ENCODE measurements at places on chromosomes 16 and 17.

- DNase-seq, result no peak
Measured at GRCh38 chr16:56935201-56935600, 3.3 kb downstream of the HERPUD1 start.

- DNase-seq, result no peak
Measured at GRCh38 chr16:48180868-48181480, 25.2 kb upstream of the ABCC12 start.

GRCh38 chr17:43570518-43570928 is 24.4 kb upstream of the ETV4 start:
- DNase-seq, result no peak

GRCh38 chr17:21019976-21020586 is 22.7 kb downstream of the USP22 start:
- DNase-seq, result peak; percentile 29

- DNase-seq, result no peak
Measured at GRCh38 chr16:7938175-7938574, 605.5 kb downstream of the RBFOX1 start.

GRCh38 chr17:45888392-45888791 is 6.0 kb upstream of the MAPT start:
- DNase-seq, result no peak

- no peak for DNase-seq
Measured at GRCh38 chr17:31248986-31249834, 47.8 kb downstream of the OMG start.

- no peak for DNase-seq
Measured at GRCh38 chr17:55420067-55420775, 1.4 kb downstream of the MMD start.

DNA sequence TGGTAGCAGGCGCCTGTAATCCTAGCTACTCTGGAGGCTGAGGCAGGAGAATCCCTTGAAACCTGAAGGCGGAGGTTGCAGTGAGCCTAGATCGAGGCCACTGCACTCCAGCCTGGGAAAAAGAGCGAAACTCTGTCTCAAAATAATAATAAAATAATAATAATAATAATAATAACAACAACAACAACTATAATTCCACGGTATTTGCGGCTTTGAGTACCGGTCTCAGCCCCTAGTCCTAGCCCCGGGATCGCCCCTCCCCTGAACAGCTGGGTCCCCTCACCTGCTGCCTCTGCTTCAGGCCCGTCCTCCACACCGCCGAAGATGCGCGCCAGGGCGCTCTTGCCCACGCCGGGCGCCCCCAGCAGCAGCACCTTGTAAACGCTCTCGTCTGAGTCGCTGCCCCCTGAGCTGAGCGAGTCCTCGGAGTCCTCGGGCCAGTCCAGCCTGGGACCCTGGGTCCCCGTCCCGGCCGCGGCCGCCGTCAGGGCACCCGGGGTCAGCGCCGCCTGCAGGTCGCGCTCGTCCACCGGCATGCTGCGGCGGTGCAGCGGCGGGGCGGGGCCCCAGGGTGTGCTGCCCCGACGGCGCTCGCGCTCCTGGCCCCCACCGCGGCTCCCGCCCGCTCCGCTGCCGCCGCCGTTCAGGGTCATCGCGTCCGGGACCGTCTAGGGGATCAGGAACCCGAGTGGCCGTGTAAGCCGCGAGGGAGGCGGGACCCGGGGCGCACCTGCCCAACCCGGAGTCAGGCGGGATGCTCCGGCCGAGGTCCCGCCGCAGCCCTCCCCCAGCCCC is 611 bp downstream of the RRAD start:
- peak; percentile 12 for DNase-seq

Data from T follicular helper cell (primary cell).